NCI-H1417 treated with DMSO at 0.1 percent for 48 hours (cell line): ENCODE measurements at places on chromosomes 13 and 19.

GRCh38 chr13:110129539-110130186, 177.3 kb downstream of the COL4A1 start:
- no peak for DNase-seq

- no peak for DNase-seq
Observed at GRCh38 chr13:47829690-47830089, 171.4 kb downstream of the SUCLA2 start.

GRCh38 chr13:77548095-77548494, 12.6 kb downstream of the SCEL start:
- DNase-seq = no peak

- DNase-seq = no peak
Observed at GRCh38 chr13:50740052-50740741, 103.3 kb downstream of the DLEU7 start.

DNA sequence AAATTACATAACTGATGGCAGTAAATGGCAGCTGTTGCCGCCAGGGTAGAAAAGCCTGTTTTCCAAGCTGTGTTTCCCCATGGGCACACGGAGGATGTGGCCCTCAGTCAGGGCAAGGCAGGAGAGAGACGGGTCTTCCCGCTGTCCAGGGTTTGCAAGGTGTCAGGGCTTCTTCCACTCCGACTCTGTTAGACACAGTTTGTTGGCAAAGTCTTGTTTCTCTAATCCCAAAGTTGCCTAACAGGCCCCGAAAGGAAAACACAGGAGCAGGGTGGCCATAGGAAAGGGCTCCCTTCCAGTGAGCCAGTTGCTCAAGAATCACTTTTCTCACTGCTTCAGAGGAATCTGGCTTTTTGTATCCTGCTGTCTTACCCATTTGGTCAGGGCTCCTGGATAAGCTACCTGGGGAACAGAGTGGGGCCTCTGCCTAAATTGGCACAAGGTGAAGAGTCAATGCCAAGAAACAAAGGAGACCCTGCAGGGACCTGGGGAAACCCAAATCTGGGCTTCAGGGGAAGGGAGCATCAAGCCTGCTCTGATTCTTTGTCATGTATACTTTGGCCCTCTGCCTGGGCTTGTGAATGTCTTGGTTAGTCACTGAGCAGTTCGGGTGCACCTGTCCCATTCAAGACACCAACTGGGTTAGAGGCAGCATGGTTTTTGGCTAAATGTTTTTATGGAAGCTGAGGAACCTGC, 29.0 kb upstream of the CXCL17 start:
- no peak for DNase-seq

DNA sequence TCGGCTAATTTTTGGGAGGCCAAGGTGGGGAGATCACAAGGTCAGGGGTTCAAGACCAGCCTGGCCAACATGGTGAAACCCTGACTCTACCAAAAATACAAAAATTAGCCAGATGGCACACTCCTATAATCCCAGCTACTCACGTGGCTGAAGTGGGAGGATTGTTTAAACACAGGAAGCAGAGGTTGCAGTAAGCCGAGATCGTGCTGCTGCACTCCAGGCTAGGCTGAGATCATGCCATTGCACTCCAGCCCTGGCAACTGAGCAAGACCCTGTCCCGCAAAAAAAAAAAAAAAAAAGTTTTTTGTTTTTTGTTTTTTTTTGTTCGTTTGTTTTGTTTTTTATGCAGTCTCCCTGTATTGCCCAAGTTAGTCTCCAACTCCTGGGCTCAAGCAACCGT, 21.2 kb downstream of the MAST1 start:
- DNase-seq = no peak

- no peak for DNase-seq
Observed at GRCh38 chr13:111177081-111177711, 62.1 kb downstream of the ARHGEF7 start.

GRCh38 chr19:10701955-10702525, 801 bp downstream of the QTRT1 start:
- no peak for DNase-seq

DNA sequence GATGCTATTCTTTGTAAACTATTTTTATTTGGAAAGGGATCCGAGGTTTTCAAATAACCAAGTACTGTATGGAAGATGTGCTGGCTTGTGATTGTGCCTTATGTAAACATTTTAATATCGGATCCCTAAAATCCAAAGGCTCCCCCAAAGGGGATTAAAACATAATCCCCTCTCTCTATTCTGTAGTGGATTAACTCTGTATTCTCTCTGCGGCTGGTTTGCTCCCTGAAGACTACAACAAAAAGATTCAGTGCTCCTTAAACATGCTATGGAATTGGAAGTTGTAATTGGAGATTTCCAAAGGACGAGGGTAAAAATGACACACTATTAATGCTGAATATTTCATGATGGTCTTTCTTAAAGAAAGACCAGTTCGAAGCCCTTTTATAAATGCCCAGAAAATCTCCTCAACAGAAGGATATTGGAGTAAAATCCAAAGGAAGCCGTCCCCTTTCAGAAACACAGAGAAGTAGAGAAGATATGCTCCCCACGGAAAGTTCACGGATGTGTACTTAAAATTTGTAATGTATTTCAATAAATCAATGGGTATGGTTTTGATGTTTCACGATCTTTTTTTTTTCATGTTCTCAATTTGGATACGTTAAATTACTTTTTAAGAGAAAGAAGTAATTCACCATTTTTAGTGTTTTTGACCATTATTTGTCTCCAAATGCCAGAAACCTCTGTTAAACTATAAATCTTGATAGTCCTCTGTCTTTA, 6.5 kb downstream of the MAB21L1 start:
- no peak for DNase-seq

GRCh38 chr13:111407381-111408131, 87.1 kb downstream of the TEX29 start:
- no peak for DNase-seq

GRCh38 chr19:6632002-6632621, 37.8 kb downstream of the TNFSF14 start:
- peak; percentile 6 for DNase-seq

DNA sequence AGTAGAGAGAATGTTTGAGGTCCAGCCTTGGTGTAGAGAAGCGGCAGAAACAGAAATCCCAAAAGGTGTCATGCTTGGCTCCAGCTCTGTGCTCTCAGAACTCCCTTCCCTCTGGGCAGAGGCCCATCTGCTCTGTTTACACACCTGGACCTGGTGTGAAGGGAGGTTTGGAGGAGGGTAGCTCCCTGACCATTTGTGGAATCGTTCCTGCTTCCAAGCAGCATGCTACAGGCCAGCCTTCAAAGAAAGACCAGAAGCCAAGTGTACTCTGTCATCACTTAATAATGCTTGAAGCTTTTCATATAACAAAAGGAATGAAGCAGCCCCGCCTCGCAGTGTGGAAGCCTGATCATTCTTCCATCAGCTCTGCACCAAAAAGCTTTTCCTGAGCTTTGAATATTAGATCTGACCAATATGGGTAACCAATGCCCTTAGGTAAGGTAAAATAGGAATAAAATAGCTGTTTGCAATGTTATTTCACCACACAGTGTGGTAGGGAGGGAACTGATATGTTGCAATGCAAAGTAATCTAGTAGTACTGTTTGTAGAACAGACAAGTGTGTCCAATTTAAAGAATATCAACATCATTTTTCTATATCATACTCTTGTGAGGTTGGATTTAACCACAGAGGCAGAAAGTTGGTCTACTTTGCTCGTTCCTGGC, 63.3 kb downstream of the ZIC5 start:
- DNase-seq = peak; percentile 94

DNA sequence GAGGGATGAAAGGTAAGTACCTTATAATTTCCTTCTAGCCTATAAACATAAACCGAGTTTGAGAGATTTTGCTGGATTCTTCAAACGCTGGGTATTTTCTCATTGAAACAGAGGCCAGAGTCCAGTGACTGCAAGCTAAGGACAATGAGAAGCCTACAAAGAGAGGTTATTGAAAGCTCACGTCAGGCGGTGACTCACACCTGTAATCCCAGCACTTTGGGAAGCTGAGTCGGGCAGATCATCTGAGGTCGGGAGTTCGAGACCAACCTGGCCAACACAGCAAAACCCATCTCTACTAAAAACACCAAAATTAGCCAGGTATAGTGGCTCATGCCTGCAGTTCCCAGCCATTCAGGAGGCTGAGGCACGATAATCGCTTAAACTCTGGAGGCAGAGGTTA, 15.0 kb upstream of the ZNF69 start:
- no peak for DNase-seq

DNA sequence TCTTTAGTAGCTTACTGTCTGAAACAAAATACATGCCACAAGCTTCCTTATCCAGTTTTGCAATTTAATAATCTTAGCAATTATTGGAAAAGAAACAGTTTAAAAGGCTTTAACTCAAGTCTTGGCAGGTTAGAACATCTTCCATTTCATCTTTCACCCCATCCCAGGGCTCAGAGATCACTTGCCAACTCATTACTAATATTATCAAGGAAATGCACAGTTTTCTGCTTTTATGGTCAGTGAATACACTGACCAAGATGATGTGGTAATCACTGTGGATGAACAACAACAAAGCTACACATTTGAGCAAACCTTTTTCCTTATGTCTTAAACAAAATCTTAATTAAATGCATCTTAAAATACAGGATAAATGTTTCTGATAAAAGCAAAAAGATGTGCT, 48.0 kb upstream of the ITM2B start:
- no peak for DNase-seq

- DNase-seq = no peak
Observed at GRCh38 chr13:60612593-60612992, 215.6 kb downstream of the TDRD3 start.

DNA sequence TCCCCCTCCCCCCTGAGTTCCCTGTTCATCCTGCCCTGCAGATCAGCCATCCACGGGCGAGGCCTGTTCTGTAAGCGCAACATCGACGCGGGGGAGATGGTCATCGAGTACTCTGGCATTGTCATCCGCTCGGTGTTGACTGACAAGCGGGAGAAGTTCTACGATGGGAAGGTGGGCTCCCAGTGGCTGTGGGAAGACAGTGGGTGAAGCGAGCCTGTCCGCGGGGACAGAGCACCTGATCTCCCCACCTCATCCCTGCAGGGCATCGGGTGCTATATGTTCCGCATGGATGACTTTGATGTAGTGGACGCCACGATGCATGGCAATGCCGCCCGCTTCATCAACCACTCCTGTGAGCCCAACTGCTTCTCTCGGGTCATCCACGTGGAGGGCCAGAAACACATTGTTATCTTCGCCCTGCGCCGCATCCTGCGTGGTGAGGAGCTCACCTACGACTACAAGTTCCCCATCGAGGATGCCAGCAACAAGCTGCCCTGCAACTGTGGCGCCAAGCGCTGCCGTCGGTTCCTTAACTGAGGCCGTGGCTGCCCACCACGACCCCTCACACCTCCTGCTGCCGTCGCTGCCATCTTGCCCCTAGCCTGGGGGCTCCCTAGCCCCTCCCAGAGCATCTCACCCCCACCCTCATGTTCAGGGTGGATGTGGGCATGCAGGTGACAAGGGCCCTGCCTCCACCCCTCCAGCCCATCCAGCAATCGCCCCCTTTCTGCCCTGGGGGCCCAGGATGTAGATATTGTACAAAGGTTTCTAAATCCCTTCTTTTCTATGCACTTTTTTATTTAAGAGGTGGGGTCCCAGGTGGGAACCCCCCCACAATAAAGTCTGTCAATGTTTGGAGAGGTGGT, 4.0 kb downstream of the IGFLR1 start:
- DNase-seq = no peak

GRCh38 chr13:74203576-74203975, 69.4 kb upstream of the KLF12 start:
- DNase-seq = no peak

GRCh38 chr19:19223636-19224035, 11.9 kb downstream of the NCAN start:
- no peak for DNase-seq

- DNase-seq = no peak
Observed at GRCh38 chr19:2623798-2624197, 78.7 kb downstream of the GNG7 start.

DNA sequence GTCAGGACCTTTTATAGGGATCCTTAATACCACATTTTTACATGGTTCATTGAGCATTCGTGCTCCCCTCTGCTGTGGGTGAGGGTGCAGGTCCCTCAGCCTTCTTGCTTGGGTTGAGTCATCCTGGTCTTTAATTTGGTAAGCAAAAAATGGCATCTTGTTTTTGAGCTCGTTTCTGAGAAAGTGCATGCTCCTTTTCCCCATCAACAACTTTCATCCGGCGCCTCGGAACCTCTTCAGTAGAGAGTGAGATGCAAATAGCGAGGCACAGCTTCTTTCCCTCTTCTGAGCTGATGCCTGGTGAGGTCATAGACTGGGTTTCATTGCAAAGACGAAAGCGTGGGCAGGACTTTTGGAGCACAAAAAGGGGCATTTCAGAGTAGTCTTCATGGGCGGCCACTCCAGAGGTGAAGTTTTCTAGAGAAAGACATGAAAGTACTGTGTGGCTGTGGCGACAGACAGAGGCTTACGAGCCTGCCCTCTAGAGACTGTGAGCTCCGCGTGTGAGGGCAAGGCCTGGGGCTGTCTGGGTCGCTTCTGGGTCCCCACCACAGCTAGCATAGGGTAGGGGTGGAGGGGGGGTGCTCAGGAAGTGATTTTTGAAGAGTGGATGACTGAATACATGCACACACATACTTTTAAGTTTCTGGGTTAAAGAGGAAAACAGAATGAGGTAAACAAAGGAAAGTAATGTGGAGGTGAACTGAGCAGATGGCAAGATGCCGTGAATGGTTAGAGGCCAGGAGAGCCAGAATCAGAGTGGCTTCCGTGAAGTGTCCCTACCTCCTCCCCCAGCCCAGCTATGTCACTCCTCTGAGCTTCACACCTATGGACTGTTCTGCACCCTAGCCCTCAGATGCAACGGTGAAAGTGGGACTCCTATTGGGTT, 44.3 kb downstream of the BBC3 start:
- DNase-seq = no peak

GRCh38 chr13:33697926-33698325, 120.0 kb upstream of the RFC3 start:
- DNase-seq = no peak

DNA sequence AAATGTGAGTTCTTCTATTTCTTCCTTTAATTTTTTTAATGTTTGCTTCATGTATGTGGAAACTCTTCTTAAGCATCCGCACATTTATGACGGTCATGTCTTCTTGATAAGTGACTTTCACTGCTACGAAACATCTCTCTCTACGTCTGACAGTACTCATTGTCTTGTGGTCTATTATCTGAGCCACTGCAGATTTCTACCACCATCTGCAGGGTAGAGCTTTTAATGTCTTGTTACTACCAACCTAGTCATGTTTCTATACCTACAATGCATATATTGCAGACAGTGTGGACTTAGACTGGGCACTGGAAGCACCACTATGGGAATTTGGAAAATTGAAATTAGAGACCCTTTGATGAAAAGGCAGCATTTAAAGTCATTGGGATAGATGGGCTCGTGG, 75.4 kb upstream of the ARHGEF7 start:
- DNase-seq = no peak

GRCh38 chr19:35901854-35902661, at the start of gene HCST:
Gene HCST (plus strand): TSS chr19:35902529. CDS start chr19:35902594, 65 bp downstream.
- DNase-seq = no peak

DNA sequence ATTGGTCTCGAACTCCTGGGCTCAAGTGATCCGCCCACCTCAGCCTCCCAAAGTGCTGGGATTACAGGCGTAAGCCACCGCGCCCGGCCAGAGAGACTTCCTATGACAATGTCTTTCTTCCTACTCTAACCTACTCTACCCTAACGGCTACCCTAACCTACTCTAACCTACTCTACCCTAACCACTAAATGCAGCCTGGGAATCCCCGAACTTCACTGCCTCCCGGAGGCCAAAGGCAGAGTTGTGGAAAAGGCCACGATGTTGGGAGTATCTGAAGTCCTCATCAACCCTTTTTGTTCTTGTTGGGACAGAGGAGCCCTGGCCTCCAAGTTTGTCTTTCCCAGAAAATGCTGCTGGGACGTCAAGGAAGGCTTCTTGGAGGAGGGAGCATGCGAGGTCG, 967 bp upstream of the NR2C2AP start:
- DNase-seq = no peak

- no peak for DNase-seq
Observed at GRCh38 chr13:75860935-75861334, 224.8 kb downstream of the LMO7 start.
